ENCODE measurements at places on chromosomes 5 and 9. TPM values are rescaled to one million over a fixed set of nuclear protein-coding genes. Genes with fewer than 3 reads are reported as not detected.

Gene WDR38
- total RNA-seq = not detected

Gene PCDHB4
- 0.33 TPM for total RNA-seq

Gene C5orf58
- total RNA-seq = not detected

Gene OLFML2A
- 1.1 TPM for total RNA-seq

Gene LNPEP
- total RNA-seq = 60.4 TPM

Gene FRRS1L
- total RNA-seq = not detected

Gene TENT4A
- total RNA-seq = 20.3 TPM

Gene HSPA9
- total RNA-seq = 355 TPM

Gene CTSL
- total RNA-seq = 66.3 TPM

Gene OTP
- total RNA-seq = not detected

Gene ZDHHC11
- 0.67 TPM for total RNA-seq

Gene FAM169A
- total RNA-seq = under 0.01 TPM

Gene NUTM2G
- not detected for total RNA-seq

Gene DND1
- not detected for total RNA-seq

Gene BAAT
- not detected for total RNA-seq

Gene TEK
- 89.3 TPM for total RNA-seq

Gene GMCL2
- not detected for total RNA-seq

Gene ZNF622
- 34.0 TPM for total RNA-seq

Gene CDH9
- total RNA-seq = not detected
